CD8-positive, alpha-beta T cell (primary cell): ENCODE measurements at places on chromosomes 4 and X.

DNA sequence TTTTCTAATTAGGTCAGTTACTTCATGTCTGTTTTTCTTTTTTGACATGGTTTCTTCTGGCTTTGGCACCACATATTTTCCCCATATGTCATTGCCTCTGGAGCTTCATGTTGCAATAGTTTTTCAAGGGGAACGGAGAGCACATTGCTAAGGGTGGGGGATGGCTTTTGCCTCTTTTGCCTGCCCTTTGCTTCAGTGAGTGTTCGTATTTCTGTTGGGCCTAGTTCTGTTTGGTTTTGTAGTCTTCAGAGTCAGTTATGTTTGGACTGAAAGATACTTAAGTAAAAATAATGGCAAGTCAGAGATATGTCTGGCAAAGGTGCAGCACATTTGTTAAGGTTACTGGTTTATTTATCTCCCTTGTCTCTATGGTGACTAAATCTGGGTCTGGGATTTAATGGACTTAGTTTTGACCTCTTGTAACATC lies 29.1 kb downstream of the FHL1 start:
- DNase-seq = no peak

DNA sequence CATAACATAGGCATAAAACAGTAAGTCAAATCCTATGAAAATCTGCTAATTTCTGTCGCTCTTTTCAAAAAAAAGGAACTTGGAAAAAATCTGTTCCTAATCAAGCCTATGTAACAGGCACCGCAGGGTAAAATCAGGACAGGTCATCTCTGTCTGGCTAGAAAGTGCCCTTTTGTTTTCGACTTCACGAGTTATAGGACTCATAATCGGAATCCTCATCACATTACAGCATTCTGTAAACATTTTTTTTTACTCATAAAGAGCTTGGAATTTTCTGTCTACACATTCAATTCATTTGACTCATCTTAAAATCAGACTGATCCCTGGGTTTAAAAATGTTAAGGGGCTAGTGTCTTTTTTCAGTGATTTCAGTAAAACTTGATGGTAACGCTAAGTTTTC lies 181.7 kb upstream of the TBC1D9 start:
- DNase-seq = no peak

DNA sequence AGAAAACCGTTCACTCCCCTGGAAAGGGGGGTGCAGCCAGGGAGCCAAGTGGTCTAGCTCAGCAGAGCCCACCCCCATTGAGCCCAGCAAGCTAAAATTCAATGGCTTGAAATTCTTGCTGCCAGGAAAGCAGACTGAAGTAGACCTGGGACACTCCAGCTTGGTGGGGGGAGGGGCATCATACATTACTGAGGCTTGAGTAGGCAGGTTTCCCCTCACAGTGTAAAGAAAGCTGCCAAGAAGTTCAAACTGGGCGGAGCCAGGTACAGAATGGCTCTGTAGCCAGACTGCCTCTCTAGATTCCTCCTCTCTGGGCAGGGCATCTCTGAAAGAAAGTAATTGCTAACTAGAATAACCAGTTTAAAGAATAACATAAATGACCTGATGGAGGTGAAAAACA lies 372.3 kb upstream of the F9 start:
- DNase-seq = no peak

DNA sequence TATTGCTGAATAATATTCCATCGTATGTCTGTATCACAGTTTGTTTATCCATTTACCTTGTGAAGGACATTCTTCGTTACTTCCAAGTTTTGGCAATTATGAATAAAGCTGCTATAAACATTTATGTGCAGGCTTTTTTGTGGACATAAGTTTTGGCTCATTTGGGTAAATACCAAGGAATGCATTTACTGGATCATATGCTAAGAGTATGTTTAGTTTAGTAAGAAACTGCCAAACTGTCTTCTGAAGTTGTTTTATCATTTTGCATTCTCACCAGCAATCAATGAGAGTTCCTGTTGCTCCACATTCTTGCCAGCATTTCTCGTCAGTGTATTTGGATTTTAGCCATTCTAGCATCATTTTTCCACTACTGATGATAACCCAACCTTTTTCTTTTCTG lies 232.7 kb upstream of the NR3C2 start:
- DNase-seq = no peak

DNA sequence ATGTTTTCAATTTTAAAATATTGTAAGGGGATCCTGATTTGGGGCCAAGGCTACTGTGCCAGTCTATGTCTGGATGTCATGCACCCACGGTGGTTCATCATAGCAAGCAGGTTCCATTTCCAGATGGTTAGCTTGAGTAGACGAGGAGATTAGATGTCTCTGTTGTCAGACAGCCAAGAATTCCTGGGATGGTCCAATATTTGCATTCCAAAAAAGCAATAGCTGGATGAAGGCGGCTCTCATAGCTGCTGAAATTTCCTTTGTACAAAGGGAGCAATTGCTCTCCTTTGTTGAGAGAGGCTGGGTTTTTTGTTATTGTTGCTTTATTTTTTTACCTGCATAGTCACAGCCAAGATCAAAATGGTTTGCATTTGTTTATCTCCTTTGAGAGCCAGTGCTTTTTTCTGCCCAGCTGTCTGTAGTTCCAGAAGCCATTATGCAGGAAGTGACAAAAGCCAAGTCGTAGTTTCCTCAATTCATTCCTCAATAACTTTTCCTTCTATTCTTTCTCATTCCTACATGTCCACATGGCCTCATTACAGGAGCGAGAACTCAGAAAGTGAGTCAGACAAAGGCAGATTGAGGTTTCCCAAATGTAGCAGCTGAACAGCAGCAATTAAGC lies 107.9 kb downstream of the MMRN1 start:
- no peak for DNase-seq

DNA sequence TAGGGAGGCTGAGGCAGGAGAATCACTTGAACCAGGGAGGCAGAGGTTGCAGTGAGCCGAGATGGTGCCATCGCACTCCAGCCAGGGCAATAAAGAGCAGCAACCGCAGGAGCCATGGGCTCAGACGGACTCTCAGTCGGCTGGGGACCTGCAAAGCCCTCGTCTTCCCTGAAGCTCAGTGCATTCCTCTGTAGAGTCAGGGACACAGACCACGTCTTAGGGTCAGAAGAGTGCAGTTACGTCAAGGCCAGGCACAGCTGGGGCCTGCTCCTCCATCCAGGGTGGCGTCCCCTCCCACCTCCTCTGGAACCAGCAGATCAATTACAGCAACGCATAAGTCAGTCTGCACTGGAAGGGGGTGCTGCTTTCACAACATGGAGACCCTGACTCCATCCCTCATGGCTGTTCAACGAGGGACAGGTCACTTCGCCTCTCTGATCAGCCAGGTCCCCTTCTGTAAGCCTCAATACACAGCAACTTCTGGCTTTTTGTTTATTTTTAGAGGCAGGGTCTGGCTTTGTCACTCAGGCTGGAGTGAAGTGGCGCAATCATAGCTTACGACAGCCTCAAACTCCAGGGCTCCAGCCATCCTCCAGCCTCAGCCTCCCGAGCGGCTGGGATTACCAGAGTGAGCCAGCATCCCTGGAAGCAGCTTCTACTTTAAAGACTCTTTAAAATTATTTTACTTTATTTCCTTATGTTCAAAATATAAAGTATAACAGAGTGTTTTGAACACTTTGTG lies 76.4 kb downstream of the ZFYVE28 start:
- no peak for DNase-seq

- no peak for DNase-seq
Measured at GRCh38 chrX:21747558-21747957, 10.4 kb downstream of the SMPX start.

GRCh38 chrX:5810636-5811035 lies 418.0 kb downstream of the NLGN4X start:
- DNase-seq = no peak

- DNase-seq = peak; percentile 49
Measured at GRCh38 chrX:39162322-39162735, 361.1 kb downstream of the MID1IP1 start.

- no peak for DNase-seq
Measured at GRCh38 chr4:126850286-126850685, 782.5 kb upstream of the INTU start.

- DNase-seq = no peak
Measured at GRCh38 chr4:124883632-124884031, 171.1 kb upstream of the ANKRD50 start.

DNA sequence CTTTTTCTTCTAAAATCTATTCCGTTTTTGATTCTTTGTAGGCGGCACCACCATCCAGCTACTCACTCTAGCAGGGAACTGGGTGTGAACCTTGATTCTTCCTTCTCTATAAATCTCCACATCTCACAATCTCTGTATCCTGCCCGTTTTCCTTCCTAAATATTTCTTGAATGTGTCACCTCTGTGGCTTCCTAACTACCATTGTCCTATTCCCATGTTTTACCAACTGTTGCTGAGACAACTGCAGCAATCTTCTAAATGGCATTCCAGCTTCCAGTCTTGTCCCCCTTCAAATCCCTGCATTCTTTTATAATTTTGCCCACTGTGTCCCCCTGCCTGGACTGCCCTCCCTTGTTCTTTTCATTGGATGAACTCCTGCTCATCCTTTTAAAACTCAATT lies 641.3 kb downstream of the RPA4 start:
- no peak for DNase-seq

DNA sequence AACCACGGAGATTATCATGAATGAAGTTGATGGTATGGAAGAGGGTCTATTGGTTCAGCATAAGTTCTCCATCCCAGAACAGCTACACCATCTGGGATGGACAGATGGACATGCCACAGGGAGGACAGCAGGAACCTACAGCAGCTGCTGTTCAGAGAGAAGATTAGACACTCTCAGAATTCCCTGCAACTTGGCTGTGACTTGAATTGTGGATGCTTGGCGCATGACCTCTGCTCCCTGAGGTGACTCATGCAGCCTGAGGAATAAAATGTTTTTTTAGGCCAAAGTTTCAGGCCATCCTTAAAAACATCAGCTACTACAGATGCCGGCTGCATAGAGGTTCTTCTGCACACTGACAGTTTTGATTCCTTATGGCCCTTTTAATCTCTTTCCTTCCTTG lies 97.3 kb downstream of the RS1 start:
- DNase-seq = no peak

- DNase-seq = no peak
Measured at GRCh38 chrX:21806691-21807090, 32.7 kb upstream of the MBTPS2 start.

- no peak for DNase-seq
Measured at GRCh38 chr4:36772154-36772516, 472.4 kb upstream of the NWD2 start.
